ENCODE measurements at places on chromosomes 12 and 14. TPM values are rescaled to one million over a fixed set of nuclear protein-coding genes. Genes with fewer than 3 reads are reported as not detected.

Gene CLEC1A
- total RNA-seq = 9.4 TPM

Gene PRPH
- total RNA-seq = not detected

Gene DHH
- 3.1 TPM for total RNA-seq

Gene MYO1H
- total RNA-seq = not detected

Gene FAM234B
- total RNA-seq = 8.4 TPM

Gene SETD3
- total RNA-seq = 95.6 TPM

- no peaks in the 10 kb centered on the region for H3K4me1 ChIP-seq
- no peak overlapping the region for H3K27ac ChIP-seq
Measured at GRCh38 chr12:52581481-52581880, 7.8 kb upstream of the KRT74 start.

- DNase-seq = no peak
- no peaks in the 10 kb centered on the region for H3K36me3 ChIP-seq
- H3K4me1 ChIP-seq = peaks cover 36% of the 10 kb centered on the region
- no peak overlapping the region for H3K4me3 ChIP-seq
- H3K27me3 ChIP-seq = no peaks in the 10 kb centered on the region
Measured at GRCh38 chr14:67265131-67265530, 23.9 kb downstream of the PALS1 start.

DNA sequence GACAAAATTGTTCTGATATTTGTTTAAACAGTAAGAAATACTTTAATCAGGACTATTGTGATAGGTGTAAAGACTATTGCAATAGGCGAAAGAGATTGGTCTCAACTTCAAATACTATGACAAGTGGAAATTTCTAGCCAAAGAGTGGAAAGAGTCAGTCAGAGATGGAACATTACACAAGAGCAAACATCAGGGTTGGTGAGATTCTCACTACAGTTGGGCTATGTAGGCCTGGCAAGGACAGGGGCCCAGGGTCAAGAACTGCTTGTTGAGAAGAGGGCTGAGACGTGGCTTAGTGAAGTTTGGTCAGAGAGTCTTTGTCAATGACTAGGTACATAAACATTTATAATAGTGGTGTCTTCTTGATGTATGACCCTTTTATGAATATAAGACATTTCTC is 19.4 kb downstream of the CAND1 start:
- H3K36me3 ChIP-seq = no peaks in the 10 kb centered on the region
- no peak for DNase-seq
- no peak overlapping the region for H3K27ac ChIP-seq
- H3K27me3 ChIP-seq = no peaks in the 10 kb centered on the region
- H3K4me1 ChIP-seq = no peaks in the 10 kb centered on the region

- H3K36me3 ChIP-seq = no peaks in the 10 kb centered on the region
- H3K4me3 ChIP-seq = peak overlapping the region; percentile 89
- peaks cover 17% of the 10 kb centered on the region for H3K4me1 ChIP-seq
- no peaks in the 10 kb centered on the region for H3K27me3 ChIP-seq
- peak overlapping the region; percentile 93 for H3K27ac ChIP-seq
Measured at GRCh38 chr14:50232276-50232642, 881 bp upstream of the SOS2 start.

GRCh38 chr12:110718222-110718908 is 24.3 kb downstream of the PPP1CC start:
- no peak overlapping the region for H3K4me3 ChIP-seq
- no peaks in the 10 kb centered on the region for H3K27me3 ChIP-seq
- H3K27ac ChIP-seq = no peak overlapping the region

GRCh38 chr12:76929499-76929898 is 50.7 kb upstream of the CSRP2 start:
- no peaks in the 10 kb centered on the region for H3K27me3 ChIP-seq
- H3K4me1 ChIP-seq = no peaks in the 10 kb centered on the region
- H3K4me3 ChIP-seq = no peak overlapping the region
- no peaks in the 10 kb centered on the region for H3K36me3 ChIP-seq
- DNase-seq = no peak

DNA sequence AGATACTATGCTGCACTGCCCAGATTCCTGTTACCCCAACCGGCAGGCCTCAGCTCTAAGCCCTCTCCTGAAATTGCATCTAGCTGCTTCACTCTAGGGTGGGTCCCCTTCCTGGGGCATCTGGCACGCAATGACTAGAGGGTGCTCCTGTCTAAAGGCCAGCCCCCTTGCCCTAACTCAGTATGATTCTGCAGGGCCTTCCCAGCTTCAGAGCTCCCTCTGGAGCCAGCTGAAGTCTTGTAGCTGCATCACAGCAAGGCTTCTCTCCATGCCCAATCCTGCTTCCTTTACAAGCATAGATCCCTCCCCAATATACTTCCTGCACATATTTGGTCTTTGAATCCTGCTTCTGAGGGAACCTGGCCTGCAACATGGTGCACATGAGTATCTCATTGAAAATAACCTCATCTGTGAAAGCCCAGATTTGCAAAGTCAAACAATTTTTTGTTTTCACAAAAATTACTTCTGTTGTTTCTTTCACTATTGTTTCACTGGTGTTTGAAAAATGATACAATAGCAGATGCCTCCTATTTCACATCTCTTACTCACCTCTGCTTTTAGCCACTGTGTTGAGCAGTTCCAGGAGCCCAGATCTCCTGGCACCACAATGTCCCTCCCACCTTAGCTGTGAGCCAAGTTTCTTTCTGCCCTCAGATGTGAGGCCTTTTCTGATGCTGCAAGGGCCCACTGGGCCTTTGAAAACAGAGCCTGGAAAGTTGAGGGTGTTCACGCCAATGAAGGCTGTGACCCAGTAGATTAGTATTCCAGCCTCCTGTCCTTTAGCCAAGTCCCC is 169.5 kb upstream of the EGLN3 start:
- no peaks in the 10 kb centered on the region for H3K4me1 ChIP-seq
- no peak overlapping the region for H3K27ac ChIP-seq
- DNase-seq = no peak
- no peak overlapping the region for H3K4me3 ChIP-seq
- H3K27me3 ChIP-seq = no peaks in the 10 kb centered on the region

DNA sequence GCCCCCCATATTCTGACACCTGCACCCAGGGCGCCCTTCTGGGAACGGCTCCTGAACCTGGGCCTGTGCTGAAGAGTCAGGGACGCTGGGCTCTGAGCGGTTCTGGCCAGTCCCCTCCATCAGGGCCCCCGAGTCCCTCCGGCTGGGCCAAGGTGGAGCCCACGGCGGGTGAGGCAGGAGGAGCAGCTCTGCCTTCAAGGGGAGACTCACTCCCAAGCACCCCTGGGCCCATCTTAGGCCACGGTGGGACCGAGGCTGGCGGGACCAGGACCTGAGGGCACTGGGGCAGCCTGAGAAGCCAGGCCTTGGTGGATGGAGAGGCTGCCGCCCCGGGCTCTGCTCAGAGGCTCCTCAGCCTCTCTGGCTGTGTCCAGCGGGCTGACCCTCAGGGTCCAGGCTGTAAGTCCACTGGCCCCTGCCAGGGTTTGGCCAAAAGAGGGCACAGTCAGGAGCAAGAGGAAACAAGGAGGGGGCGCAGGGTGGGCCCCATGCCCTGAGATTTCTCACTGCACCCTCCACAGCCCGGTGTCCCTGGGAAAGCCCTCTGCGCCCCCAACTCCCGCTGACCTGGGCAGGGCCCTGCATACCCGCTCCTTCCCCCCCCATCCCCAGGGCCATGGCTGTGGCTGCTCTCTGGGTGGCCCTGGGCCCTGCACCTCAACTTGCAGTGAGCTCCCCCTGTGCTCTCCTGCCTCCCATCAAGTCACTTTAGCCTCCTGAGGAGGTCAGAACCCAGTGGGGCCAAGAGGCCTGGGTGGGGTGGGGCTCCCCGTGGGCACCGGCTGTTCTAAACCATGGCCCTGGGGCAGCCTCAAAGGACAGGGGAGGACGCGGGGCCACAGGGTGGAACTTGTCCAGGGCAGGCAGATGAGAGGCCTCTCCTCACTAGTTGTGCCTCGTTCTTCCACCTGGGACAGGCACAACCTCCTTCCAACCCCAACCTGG is 266.4 kb upstream of the SFSWAP start:
- DNase-seq = peak; percentile 66
- no peaks in the 10 kb centered on the region for H3K36me3 ChIP-seq
- H3K4me3 ChIP-seq = no peak overlapping the region
- H3K27me3 ChIP-seq = no peaks in the 10 kb centered on the region

GRCh38 chr12:70826156-70826555 is 94.4 kb downstream of the PTPRR start:
- no peak overlapping the region for H3K27ac ChIP-seq
- H3K36me3 ChIP-seq = no peaks in the 10 kb centered on the region
- no peak overlapping the region for H3K4me3 ChIP-seq

GRCh38 chr12:47834199-47834903 is 14.6 kb upstream of the HDAC7 start:
- H3K4me3 ChIP-seq = no peak overlapping the region
- no peak overlapping the region for H3K27ac ChIP-seq
- H3K4me1 ChIP-seq = peaks cover 59% of the 10 kb centered on the region
- DNase-seq = no peak
- H3K27me3 ChIP-seq = no peaks in the 10 kb centered on the region

DNA sequence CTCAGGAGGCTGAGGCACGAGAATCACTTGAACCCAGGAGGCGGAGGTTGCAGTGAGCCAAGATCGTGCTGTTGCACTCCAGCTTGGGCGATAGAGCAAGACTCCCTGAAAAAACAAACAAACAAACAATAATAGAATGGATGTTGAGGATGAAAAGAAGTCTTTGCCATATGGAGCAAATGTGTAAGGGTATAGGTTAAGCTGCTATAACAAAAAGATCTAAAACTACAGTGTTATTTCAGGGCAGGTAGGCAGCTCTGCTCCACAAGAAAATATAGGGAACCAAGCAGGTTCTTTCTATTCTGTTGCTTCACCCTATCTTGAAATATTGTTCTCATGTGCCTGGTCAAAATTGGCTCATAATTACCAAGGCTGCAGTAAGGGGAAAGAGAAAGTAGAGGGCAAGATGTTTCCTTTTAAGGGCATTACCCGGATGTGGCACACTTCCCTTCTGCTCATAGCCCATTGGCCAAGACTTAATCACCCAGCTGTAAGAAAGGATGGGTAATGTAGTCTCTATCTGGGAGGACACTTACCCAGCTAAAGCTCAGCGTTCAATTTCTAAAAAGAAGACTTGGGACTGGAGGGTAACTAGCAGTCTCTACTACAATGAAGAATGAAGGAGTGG is 23.5 kb downstream of the SDSL start:
- no peak overlapping the region for H3K27ac ChIP-seq
- H3K27me3 ChIP-seq = no peaks in the 10 kb centered on the region
- H3K36me3 ChIP-seq = no peaks in the 10 kb centered on the region
- no peaks in the 10 kb centered on the region for H3K4me1 ChIP-seq

DNA sequence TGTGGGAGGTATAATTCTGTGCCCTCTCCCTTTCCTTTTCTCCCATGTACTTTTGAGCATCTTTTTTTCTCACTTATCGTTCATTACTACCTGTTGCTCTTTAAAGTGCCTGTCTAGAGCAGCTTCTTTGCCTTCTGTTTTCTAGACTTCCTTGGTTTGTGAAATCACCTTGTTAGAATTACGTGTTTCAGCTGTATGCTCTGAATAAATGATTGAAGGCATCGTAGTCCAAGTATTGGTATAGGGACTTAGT is 1.3 kb downstream of the NEDD1 start:
- H3K27me3 ChIP-seq = no peaks in the 10 kb centered on the region
- H3K4me1 ChIP-seq = peaks cover 7% of the 10 kb centered on the region
- H3K36me3 ChIP-seq = no peaks in the 10 kb centered on the region
- peak overlapping the region; percentile 81 for H3K4me3 ChIP-seq
- no peak overlapping the region for H3K27ac ChIP-seq
- no peak for DNase-seq

DNA sequence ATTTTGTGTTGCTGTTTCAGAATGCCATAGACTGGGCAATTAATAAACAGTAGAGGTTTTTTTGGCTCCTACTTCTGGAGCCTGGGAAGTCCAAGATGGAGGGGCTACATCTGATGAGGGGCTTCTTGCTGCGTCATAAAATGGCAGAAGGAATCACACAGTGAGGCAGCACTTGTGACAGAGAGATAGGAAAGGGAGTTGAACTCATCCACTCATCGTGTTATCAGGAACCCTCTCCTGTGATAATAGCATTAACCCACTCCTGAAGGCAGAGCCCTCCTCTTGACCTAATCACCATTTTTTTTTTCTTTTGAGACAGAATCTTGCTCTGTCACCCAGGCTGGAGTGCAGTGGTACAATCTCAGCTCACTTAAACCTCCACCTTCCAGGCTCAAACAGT is 9.7 kb downstream of the TDG start:
- DNase-seq = no peak
- H3K4me3 ChIP-seq = no peak overlapping the region
- peaks cover 14% of the 10 kb centered on the region for H3K4me1 ChIP-seq
- H3K27ac ChIP-seq = no peak overlapping the region

DNA sequence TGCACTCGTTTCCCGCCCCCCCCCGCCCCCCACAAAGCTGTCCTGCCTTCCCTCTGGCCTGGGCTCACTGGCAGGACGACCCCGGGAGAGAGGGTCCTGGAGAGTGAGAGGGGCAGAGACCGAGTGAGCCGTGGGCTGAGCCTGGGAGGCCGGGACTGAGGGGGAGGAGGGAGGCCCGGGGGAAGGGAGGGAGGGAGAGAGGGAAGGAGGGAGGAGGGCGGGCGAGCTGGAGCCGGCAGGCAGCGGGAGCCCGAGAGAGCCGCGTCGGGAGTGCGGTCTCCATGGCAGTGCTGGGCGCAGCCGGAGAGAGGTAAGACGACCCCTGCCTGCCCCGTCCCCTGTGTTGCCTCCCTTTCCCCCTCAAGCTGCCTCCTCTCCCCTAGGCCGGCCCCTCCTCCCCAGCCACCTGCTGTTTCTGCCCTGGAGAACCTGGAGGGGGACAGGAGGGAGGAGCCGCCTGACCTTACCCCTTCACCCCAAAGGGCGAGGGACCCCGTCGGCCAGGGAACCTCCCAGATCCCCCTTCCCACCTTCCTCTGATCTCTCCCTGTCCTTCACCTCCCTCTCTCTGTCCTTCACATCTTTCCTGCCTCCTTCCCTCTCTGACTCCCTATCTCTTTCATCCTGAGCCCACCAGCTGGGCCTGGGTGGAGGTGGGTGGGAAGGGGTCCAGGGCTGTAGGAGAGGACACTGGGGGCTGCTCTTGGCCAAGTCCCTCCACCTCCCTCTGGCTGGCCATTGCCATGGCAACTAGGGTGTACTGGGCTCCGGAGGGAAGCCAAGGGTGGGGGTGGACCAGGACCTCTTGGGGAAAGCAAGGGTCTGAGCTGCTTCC is at the start of gene GPR162:
GPR162 (plus strand) TSS at position 231 of the 835 bp plus-strand sequence. CDS start 2,078 bp downstream, outside the sequence.
- H3K27me3 ChIP-seq = no peaks in the 10 kb centered on the region
- no peak for DNase-seq
- H3K4me3 ChIP-seq = peak within 1 kb of the TSS; percentile 43
- H3K4me1 ChIP-seq = peaks cover 20% of the 10 kb centered on the region

- H3K27me3 ChIP-seq = no peaks in the 10 kb centered on the region
- H3K27ac ChIP-seq = peak overlapping the region; percentile 21
- no peaks in the 10 kb centered on the region for H3K36me3 ChIP-seq
- peak; percentile 56 for DNase-seq
Measured at GRCh38 chr14:69012256-69012953, 33.3 kb upstream of the ACTN1 start.

- H3K27ac ChIP-seq = no peak overlapping the region
- no peaks in the 10 kb centered on the region for H3K36me3 ChIP-seq
- no peaks in the 10 kb centered on the region for H3K27me3 ChIP-seq
Measured at GRCh38 chr12:15270591-15270990, 49.4 kb upstream of the RERG start.

Data from upper lobe of left lung (tissue), 6 donors.